ENCODE measurements at places on chromosomes 2 and 18.
A peak's percentile ranks its signal among the peaks of the same experiment; 100 is the strongest.

- no peak for DNase-seq
Measured at GRCh38 chr2:75326645-75327044, 127.3 kb upstream of the TACR1 start.

DNA sequence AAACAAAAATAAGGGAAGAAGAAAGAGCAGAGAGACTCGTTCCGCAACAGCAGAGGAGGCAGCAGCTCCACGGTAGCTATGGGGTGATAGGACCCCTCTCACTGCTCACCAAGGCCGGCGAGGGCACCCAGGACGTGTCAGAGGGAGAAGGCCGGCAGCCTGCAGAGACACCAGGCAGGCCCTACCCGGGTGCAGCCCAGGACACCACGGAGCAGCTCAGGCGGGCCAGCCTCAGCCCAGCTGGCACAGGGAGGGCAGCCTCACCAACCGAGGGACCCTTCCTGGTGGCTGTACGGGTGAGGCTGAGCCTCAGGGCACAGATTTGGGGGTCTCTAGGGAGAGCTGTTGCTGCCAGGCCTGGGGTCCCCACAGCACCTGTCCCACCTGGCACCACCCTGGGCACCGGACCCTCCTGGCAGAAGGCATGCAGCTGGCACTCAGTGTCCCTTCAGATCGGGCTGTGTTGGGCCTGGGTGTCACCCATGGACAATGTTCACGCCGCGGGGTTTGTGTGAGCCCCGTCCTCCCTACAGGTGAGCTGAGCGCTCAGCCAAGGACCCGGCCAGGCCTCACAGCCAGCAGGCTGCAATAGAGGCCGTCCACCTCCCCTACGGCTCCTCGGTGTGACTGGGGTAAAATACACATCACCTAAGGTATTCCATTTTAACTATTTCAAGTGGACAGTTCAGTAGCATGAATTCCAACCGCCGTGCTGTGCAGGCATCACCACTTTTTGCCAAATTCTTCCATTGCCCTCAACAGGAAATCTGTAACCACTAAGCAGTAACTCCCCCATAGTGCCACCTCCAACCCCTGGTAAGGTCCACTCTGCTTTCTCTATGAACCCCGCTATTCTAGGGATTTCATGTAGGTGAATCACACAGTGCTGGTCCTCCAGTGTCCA, 21.6 kb downstream of the KCNG2 start:
- DNase-seq: no peak

GRCh38 chr2:153601812-153602211, 123.2 kb upstream of the RPRM start:
- DNase-seq: no peak

DNA sequence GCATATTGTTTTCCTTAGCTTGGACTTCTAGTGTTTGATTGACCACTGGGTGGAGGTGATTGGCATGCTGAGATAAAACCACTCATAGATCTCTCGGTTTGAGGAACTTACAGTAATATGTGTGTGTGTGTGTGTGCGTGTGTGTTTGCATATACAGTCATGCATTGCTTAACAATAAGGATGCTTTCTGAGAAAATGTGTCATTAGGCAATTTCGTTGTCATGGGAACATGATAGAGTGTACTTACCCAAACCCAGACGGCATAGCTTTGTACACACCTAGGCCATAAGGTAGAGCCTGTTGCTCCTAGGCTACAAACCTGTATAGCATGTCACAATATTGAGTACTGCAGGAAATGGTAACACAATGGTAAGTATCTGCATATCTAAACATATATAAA, 167.3 kb downstream of the NYAP2 start:
- DNase-seq: no peak

GRCh38 chr2:219230059-219230540, 494 bp downstream of the ANKZF1 start:
- peak; percentile 71 for DNase-seq

- no peak for DNase-seq
Measured at GRCh38 chr2:173216668-173217067, 138.0 kb upstream of the CDCA7 start.

- DNase-seq: no peak
Measured at GRCh38 chr18:25278394-25278793, 73.6 kb downstream of the ZNF521 start.

- DNase-seq: no peak
Measured at GRCh38 chr2:231185050-231185725, 13.2 kb upstream of the ARMC9 start.

DNA sequence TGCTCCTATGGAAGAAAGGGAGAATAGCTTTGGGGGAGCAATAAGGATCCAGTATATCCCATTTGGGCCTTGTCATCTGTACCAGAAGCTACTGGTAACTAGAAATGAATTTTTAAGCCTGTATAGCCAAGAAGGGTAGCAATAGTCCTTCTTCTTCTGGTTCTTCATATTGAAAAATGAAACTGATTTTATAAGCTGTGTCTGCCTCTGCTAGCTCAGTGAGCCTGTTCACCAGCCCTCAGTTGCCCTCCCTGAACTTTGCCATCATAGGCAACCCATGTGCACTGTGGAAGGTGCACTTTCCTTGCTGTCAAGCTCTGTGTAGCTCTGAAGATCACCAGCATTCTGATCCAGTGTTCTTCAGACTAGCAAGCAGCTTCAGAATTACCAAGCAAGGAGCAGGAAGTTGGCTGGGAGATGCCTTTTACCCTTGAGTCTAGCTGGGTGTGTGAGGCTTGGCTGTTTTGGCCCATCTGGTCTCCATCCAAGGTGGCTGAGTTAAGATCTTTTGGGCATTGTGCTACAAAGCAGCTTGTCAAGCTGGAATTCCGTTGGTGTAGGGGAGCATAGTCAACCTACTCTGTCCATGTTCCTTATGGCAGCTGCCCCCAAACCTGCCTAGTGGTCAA, 55.8 kb upstream of the MGAT5 start:
- DNase-seq: no peak

GRCh38 chr2:128552141-128552805, 233.6 kb upstream of the HS6ST1 start:
- no peak for DNase-seq

DNA sequence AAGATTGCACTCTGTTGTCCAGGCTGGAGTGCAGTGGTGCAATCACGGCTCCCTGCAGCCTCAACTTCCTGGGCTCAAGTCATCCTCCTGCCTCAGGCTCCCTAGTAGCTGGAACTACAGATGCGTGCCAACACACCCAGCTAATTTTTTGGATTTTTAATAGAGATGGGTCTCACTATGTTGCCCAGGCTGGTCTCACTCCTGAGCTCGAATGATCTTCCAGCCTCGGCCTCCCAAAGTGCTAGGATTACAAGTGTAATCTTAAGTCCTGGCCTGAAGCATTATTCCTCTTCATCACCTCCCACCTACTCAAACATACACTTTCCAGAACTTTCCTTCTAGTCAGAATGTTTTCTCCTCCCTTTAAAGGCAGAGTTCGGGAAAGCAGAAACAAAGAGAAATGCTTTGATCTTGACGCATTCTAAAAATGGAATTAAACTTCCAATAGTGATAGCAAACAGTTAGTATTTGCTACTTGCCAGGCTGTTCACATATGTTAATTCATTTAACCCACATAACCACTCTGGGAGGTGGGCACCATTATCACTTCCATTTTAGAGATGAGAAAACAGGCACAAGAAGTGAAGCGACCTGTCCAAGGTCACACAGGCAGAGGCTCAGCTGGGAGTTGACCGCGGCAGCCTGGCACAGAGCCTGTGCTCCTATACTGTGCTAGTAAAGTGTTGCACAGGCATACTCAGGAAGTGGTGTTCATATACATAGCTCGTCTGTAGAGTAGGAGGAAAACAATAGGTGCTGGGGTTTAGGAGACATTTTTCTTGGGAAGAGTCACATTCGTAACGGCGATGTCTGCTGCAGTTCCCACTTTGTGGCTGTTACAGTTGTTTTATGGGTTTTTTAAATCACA, 24.6 kb downstream of the TEX44 start:
- no peak for DNase-seq
